ENCODE measurements at places on chromosomes 1 and 21.

DNA sequence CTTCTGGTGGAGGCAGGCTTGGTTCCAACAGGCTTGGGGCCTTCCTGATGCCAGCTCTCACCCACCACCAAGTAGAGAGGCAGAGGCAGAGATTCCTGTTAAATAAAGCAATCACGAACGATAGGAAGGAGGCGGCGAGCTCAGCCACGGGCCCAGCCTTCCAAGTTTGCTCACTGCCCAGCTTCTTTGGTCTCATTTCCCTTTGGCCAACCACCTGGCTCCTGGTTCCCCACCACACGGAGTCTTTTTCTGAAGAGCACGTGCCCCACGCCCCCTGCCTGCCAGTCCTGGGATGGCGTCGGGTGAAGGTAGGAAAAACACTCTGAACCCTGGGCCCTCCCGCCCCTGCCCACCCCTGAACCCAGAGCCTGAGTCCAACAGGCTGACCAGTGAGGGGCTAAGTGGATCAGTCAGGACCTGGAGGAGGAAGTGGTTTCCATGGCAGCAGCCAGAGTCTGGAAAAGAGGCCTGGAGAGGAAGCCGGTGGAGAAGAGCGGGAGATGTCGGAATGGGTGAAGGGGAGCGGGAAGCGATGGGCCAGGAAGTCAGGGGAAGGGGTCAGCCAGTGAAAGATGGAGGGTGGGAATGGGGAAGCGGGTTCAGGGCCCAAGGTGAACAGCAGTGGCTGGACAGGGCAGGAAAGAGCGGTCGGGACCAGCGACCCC, 158.2 kb upstream of the KLHDC7A start:
- no peak for DNase-seq

DNA sequence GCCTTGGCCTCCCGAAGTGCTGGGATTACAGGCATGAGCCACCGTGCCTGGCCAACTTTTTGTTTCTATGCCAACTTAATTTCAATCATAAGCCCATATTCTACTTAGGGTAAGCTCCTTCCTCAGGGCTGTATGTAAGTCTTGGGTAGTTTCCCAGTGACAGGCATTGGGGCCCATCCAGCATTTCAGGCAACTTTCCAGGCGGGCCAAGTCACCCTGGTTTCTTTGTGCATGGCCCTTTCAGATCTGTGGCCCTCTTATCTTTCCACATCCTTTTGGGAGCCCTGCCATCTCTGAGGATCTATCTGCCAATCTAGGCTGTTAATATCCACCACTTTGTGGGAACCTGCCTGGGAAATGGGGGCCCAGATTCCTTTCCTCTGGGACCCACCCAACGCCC, 58.7 kb downstream of the TNN start:
- peak; percentile 37 for DNase-seq

DNA sequence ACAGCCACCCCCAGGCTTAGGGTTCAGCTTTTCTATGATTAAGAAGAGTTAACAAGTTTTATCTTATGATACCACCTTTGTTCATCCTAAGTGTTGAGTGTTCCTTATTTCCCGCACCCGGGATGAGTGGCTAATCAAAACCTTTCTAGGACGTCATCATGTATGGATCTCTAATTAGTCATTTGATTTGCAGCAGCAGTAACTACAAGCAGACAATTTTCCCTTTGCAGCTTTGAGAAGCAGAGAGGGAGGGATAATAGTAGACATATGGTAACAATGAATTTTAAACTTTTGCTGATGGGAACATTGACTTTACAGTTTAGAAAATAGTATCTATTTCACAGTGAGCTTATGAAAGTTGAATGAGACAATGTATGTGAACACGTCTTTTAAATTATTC, 30.8 kb upstream of the SLC35F3 start:
- no peak for DNase-seq

DNA sequence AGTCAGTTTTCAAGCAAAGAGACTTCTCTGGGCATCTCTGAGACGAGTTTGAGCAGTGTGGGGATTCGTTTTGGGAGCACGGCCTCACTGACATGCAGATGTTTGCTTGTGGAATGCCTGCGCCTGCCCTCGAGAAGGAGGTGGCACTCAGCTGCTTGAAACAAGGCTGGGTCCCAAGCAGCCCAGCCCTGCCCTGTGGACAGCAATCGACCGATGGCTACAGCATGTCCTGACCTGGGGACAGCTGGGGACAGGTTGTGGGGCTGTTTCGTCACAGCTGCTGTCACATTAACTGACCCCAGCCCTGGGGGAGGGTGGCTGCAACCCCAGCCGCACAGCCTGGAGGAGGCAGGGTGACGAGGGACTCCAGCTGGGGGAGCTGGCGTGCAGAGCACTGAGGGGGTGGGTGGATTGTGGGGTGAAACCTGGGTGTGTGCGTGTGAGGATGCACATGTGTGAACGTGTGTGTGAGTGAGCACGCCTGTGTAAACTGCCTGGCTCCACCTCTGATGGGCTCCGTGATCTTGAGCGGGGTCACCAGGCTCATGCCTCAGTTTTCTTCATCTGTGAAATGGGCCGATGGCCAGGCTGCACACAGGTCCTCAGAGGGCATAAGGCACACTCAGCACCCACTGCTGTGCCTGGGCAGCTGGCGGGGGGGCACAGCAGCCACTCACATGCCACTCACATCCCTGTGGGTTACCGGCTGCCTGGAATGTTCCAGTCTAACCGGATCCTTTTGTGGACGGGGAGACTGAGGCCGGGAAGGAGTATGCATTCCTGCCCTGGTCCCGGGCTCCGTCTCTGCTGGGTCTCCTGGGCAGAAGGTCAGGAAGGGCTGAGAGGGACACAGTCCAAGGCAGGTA, 49.3 kb downstream of the COL18A1 start:
- no peak for DNase-seq

DNA sequence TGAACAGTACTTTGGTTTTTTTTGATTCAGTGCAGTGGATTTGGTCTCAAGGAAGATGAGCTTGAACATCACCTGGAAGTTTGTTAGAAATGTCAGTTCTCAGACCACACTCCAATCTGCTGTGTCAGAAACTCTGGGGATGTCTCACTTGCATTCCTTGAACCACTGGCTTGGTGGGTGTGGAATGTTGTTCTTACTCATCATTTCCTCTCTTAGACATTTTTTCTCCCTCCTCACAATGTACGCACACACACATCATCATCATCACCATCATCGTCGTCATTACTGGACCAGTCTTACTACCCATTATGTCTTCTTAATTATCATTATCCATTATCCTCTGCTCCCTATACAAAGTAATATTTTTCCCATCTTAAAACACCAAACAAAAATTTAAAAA, 91.9 kb upstream of the KCNK2 start:
- peak; percentile 96 for DNase-seq

DNA sequence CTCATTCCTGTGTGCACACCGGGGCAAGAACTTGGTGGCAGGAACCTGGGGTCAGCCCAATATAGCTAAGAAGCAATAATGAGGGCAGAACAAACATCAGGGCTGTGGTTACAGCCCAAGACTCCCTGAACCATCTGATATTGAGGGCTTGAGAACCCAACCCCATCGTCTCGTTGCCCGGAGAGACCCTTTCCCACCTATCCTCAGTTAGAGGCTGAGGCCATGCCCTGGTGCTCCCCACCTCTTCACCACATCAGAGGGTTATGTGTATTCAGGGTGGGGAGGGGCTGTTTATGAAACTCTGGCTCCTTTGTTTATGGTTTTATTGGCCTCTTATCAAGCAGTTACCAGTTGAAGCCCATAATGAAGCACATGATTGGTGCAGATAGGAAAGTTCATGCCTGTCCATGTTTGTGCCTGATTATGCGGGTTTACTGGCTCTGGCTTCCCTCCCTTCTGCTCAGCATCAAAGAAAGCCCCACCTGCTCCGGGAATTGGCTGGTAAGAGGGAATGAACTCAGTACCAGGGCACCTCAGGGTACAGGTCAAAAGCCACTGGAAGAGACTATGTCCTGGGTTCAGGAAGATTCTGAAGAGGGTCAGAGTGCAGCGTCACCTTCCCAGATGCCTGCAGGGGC, 14.5 kb downstream of the NUAK2 start:
- no peak for DNase-seq

GRCh38 chr1:101235696-101236515, 913 bp upstream of the S1PR1 start:
- peak; percentile 66 for DNase-seq

DNA sequence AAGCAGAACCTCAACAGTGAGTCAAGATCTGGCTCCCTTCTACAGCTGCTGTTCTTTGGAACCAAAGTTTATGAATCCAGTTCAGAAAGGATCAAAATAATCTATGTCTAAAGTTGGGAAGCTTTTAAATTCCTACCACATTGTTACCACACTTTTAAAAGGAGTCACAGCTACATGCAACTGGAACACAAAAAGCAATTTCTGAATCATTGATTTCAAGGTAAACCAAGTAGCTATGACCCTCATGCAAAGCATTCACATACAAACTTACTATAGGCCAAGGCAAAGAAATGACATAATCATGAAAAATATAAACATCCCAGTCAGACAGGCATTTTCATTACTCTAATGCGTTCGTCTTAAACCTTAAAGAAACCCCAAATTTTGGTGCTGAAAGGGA, 3.5 kb downstream of the SIPA1L2 start:
- no peak for DNase-seq

GRCh38 chr1:167683641-167684502, 37.9 kb upstream of the MPZL1 start:
- peak; percentile 44 for DNase-seq

DNA sequence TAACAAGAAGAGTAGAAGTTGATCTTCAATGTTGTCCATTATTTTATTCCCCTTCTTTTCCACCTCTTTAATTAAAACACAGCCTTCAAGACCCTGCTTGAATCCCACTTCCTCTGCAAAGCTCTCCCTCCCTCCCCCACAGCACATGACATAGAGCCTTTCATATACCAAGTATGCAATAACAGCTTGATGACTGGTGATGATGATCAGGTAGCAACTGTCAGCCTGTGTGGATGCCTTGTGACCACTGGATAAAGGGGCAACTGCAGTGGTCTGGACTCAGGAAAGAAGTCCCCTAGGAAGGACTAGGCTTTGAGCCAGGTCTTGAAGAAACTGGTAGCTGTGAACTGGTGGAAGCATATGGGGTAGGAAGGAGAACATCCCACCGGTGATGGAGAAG, 53.8 kb upstream of the PRDX6 start:
- no peak for DNase-seq

DNA sequence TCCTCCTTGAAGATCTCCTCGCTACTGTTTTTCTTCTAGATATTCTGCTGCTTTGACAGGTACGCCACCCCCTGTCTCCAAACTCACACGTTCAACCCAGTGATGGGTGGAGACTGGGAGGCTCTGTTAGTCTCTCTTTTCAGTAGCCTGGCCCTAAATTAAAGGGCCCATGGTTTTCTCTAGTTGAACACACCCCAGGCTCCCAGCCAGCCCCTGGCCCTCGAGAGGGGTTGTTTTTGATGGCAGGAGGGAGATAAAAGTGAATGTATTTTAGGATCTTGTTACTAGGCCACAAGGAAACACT, 21.6 kb upstream of the CLDN14 start:
- DNase-seq: no peak

GRCh38 chr1:176745945-176746344, 283.0 kb downstream of the PAPPA2 start:
- peak; percentile 1 for DNase-seq

GRCh38 chr1:219312967-219313366, 139.3 kb downstream of the LYPLAL1 start:
- DNase-seq: peak; percentile 92

DNA sequence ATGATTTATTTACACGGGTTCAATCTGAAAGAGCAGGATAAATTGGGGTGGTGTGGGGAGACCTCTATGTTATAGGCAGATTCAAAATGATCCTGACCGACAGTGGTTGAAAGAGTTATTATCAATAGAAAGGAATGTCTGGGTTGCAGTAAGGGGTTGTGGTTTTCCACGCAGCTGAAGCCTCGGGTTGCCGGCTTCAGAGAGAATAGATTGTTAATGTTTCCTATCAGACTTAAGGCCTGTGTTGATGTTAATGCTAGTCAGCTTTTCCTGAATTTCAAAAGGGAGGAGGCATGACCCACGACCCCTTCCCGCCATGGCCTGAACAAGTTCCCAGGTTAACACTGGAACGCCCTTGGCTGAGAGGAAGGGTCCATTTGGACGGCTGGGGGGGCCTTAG, 2.2 kb upstream of the UBE2J2 start:
- DNase-seq: no peak

DNA sequence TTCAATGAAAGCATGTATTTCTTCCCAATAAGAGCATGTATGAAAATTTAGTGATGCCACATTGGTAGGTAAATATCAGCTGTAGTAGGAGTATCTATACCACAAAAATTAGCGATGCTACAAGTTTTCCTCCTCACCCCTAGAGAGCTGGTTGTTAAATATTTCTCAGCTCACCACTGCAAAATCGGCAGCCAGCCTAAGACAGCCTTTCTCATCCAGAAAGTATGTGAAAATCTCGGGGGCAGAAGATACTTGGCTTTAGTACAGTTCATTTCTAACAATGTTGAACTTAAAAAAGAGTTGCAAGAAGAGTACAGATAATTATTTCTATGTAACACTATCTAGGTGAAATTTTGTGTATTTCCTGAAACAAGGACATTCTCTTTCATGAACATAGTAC, 235.4 kb downstream of the TPR start:
- DNase-seq: peak; percentile 79

DNA sequence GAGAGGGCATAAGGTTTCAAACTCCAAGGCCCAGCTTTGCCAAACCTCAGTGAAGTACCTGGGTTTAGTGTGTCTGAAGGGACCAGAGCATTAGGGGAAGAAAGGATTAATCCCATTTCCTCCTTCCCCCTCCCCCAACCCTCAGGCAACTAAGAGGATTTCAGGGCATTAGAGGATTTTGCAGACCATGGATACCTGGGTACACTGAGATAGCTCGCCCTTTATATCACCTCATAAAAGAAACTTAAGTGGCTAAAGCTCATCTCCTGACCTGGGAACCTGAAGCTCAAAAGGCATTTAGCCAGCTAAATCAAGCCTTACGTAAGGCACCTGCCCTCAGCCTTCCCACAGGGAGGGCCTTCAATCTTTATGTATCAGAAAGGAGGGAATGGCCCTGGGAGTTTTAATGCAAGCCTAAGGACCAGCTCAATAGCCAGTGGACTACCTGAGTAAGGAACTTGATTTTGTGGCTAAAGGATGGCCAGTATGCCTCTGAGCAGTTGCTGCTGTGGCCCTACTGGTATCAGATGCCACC, 26.4 kb upstream of the SMYD3 start:
- no peak for DNase-seq

DNA sequence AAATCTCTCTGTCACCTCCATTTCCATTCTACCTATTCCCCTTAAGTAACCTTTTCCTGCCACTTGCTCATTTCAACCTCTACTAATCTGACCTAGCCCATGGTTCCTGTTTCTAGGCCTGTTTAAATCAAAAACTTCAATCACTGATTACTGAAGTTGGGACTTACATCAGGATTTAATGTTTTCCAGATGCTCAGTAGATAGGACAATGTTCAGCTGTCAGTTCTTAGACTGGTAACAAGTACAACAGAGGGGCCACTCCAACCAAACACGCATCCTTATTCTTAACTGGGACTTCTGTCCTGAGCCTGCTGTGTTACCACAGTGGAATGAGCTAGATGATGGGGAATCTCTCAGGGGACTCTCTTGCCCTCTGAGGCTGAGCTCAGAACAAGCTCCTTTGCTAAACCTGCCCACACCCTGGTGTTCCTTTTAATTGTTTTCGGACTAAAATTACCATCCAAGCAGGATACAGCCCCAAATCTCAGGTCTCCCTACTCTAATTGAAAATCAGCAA, 974.6 kb downstream of the TTLL7 start:
- DNase-seq: no peak

Data from cardiac fibroblast (primary cell).